ENCODE measurements at places on chromosomes 3 and 15.

DNA sequence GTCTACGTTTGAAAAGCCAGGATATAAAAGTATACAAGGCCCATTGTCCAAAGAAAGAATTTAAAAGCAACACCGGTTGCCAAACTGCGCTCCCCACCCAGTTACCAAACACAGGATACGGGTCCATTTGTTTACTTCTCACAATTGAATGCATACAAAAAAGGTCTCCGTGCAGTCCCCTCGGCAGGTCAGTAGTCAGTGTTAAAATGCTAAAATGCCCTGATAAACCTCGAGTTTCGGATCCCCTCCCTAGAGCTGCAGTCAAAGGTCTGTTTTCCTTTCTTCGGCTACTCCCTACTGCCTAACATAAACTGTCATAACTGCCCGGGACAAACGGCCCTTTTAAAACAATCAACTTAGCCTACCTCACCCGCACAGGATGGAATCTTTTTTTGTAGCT lies 534.6 kb downstream of the FOXP1 start:
- no peak for DNase-seq

DNA sequence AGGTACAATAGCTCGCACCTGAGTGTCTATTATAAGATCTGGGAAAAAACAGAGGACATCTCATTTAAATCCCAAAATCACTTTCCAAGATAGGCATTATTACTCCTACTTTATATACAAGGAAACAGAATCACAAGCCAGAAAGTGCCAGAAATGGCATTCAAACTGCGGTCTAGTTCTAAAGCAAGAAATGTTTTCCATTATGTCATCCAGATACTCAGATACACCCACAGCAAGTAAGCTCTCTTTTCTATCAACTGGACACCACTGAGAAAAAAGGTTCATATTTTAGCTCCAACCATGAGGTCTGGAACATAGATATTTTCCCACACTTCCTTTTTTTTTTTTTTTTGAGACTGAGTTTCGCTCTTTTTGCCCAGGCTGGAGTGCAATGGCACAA lies 8.1 kb downstream of the SLC33A1 start:
- no peak for DNase-seq

DNA sequence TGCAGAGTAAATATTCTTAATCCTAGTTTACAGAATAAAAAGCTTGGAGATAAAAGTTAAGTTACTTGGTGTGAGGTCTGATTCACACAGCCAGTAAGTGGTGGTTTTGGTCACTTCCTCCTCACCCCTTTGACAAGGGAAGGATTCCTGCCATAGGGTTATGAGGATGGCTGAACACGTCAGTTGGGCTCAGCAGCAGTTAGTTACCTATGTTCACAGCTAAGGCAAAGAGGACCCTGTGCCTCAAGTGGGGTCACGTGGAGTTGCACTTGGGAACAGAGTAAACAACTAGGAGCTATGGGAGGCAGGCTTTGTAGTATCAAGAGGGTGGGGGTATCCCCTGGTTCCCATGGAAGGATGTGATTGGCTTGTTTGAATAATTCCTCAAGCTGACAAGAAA lies 232.2 kb downstream of the UBE2E2 start:
- no peak for DNase-seq

DNA sequence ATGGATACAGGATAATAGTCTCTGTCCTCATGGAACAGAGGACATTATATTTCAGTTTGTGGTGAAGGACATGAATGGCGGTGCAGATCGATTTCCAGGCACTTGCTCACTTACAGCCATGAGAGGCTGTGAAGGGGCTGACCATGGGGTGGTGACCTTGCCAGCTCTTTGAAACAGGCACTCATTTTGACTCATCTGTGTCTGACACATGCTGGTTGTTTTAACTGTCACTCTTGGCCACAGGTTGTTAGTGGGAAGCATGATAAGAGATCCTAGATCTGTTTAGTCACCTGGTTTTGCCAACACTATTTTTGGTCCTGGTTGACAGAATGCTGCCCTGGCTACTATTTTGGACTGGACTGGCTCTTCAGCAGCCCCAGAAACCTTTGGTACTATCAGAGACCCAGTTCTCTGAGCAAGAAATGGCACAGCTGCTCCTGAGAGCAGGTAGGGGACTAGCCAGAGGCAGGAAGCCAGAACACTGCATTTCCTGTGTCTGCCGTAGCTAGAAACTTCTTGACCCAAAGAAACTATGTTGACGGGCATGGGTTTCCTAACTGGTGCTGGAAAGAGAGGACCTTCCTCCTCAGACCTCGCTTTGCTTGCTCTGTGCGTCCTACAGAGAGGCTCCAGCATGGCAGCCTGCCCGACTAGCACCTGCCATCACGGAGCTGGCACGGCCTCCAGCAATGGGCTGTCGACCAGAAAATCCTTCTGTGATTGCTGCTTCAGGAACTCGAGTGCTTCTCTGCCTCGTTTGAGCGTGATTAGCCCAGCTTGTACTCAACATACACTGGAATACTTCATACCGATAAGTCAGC lies 6.3 kb downstream of the PXYLP1 start:
- DNase-seq, result no peak

GRCh38 chr3:71446734-71447133 lies 136.8 kb downstream of the FOXP1 start:
- no peak for DNase-seq

DNA sequence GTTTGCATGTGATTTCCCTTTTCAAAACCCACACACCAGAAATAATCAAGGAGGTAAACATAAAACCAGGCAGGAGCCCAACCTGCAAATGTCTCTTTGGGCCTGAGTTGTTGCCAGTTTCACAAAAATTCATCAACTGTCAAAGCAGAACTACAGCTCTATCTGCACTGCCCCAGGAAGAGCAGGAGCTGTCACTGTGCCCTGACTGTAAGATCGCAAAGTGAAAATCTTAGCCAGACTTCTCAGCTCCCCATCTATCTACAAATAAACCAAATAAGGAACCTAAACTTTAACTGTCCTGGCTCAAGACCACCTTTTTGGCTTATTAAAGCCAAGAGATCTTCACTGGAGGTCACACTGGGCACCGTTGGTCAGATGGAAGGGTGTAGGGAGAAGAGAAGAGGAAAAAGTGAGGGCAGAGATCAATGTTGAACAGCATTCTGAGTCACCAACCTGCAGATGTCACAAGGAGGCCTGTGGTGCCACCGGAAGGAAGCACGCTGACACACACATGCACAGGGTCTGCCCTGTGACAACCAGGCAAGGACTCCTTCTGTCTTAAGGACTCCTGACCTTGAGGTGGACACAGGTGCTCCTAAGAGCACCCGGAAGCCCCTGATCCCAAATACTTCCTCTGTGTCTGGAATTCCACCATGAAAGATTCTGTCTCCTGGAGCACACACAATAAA lies 58.7 kb downstream of the RPN1 start:
- DNase-seq, result no peak

DNA sequence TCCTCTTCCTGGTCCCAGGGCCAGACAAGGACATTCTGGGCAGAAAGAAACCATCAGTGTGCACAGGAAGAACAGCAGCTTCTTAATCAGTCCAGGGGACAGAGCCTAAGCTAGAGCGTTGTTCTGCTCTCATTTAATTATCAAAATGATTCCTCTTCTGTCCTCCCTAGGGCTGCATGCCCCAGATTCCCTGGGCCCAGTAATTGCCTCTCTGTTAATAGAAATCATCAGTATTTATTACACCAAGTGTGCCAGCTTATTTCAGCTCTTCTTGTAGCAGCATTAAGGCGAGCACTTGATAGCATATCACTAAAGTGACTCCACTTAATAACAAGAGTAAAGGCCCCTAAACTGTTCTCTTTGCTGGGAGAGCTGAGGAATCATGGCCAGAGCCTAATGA lies 72.1 kb downstream of the WDR76 start:
- DNase-seq, result no peak

- no peak for DNase-seq
Measured at GRCh38 chr3:98541695-98542094, 9.9 kb downstream of the GPR15 start.

GRCh38 chr15:92520914-92521623 lies 127.4 kb downstream of the ST8SIA2 start:
- DNase-seq, result no peak

DNA sequence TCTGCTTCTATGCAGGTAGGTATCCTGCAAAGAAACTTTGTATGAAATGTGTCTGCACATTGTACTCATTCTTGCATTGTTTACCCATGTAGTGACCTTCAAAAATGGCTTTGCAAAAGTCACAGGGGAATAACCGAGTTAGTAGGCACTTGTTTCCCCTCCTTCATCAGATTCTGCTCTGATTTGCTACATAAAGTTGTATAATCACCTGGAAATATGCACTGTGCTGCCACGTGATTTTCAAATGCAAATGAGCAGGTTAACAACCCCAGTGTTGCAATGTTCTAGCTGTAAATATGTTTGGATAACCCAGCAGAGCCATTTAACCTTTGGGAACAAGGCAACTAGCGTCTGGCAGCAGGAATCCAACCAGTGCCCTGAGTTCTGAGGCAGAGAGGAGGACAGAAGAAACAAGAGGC lies at the start of gene KNG1:
TSS of gene KNG1 (plus strand) at position 321 of the 419 bp plus-strand sequence. CDS start 184 bp downstream, outside the sequence.
- DNase-seq, result no peak

DNA sequence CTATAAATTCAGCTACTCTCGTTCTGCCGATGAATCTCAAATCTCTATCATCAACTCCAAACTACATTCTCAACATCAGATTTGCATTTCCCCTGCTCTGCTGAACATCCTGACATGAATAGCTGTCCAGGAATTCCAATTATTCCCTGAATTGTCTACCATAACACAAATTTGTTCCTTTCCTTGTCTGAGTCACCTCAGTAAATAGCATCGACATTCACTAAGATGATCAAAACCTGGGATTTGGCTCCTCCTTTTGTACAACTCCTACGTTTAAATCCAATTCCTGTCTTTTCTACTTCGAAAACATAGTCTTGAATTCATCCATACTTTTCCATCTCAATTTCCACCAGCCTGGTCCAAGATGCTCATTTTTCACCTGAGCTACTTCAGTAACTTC lies 107.0 kb downstream of the GREM1 start:
- DNase-seq, result no peak

GRCh38 chr3:94734206-94734605 lies 671.3 kb downstream of the NSUN3 start:
- DNase-seq, result no peak

DNA sequence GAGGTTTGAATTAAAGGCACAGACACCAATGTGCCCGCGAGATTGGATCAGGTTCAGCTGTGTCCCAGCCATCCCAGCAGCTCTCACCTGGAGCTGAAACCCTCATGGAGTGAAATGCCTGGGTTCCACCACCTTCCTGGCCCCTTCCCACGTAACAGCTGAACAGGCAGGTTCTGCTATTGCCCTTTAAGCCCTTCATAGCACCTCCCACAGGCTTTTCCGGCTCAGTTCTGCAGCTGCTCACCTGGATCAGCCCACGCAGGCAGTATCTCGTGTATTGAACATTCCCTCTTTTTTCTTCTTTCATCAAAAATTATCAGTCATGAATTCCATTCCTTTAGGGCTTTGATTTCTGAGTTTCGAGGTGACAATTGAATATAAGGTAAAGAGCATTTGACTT lies 129.8 kb downstream of the SLC9A9 start:
- no peak for DNase-seq

- DNase-seq, result no peak
Measured at GRCh38 chr3:9194509-9195184, 54.8 kb downstream of the SRGAP3 start.

DNA sequence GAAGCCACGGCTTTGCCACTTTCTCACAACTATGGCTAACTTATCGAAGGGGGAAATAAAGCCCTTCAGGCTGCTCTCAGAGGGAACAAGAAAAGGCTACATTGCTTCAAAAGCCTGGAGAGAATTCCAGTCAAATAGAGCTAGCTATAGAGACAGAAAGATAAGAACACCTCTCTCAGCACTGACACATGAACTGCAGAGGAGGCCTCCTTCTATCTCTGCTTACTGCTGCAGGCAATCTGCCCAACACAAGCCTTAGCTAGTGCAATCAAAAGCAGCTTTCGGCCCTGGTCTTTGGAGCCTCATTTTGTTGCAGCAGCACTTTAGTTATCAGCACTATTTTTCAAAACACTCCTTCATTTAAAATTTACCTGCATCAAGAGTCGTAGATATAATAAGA lies 118.4 kb upstream of the ROBO1 start:
- no peak for DNase-seq

GRCh38 chr3:166223120-166223519 lies 385.9 kb upstream of the BCHE start:
- no peak for DNase-seq

DNA sequence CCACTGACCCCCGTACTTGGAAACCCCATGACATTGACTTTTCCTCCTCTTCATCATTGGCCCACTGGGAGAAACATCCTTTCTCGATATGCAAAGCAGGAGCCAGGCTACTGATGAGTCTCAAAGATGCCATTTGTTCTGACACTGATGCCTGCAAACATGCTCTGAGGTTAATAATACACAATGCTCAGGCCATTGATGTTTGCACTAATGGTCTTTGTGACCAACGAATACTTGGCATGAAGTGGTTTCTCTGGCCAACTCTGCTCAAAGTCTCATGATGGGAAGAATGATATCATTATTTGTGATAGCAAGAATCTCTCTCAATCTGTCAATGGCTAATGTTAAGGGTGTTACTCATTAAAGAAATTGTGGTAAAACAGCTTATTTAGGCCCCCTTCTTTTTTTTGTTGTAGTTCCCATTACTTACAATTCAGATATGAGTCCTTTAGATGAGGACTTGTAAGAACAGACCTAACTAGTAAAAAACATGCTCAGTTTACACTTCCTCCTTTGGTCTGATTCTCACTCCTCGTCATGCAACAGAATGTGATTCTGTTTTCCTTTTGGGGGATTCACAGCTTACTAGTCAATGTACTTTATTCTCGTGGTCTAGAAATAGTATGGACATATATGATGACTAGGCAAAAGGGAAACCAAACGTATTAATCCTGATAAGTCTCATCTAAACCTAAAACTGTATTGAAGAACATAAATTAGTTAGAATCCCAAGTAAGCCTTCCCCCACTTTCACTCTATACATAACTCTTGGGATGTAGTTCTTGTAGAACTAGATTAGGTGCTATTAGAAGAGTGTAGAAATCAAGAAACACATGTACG lies 488.8 kb upstream of the DPPA4 start:
- no peak for DNase-seq

DNA sequence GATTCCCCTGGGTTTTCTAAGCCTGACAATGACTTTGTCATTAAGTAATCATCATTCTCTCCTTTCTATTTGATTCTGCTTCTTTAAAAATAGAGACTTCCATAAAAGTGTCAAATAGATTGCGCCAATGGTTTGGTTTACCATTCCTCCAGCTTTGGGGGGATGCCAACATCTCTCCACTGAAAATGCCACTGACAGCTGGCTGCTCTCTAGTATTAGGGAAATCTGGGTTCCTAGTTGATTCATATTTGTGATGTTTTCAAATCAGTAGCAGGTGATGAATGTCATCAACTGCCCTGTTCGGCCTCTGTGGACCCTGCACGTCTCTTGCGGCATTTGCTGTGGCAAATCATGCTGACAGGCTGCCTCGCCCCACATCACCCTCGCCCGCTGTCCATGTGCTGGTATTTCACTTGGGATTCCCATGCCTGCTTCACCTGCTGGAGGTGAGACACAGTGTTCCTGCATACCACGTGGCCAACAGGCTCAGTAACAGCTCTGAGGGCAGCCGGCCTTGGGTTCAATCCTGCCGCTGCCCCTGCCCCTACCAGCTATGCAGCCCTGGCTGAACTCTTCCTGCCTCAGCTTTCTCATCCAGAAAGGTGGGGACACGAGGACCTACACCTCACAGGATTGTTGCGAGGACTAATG lies 28.1 kb downstream of the ZXDC start:
- no peak for DNase-seq

GRCh38 chr15:59447367-59447766 lies 9.4 kb downstream of the FAM81A start:
- DNase-seq, result no peak
